Inflammatory macrophage treated with lipopolysaccharide for 4 hours (primary cell): ENCODE measurements at places on chromosomes 7 and 10.

DNA sequence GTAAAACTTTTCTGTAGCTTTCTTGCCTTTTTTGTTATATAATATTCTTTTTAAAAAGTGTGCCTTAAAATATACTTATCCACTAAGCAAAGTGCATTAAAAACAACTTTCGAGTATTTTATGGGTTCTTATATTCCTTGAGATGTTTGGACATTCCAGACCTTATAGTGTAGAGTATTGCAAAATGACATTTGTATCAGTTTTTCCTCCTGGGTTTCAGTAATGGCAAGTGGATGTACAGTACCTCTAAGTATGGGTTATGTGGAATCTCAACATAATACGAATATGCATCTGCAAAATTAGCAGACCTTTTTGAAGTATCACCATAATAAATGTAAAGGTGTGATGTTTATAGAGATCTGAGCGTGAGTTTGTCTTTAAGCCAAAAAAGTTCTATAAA is 2.7 kb downstream of the CDK13 start:
- peak; percentile 6 for DNase-seq

GRCh38 chr7:139915268-139915863 is 86.3 kb downstream of the TBXAS1 start:
- DNase-seq, result no peak

GRCh38 chr10:75448166-75448565 is 16.7 kb downstream of the LRMDA start:
- no peak for DNase-seq

- DNase-seq, result no peak
Observed at GRCh38 chr10:21505711-21506278, 19.7 kb downstream of the SKIDA1 start.

GRCh38 chr10:58570979-58571378 is 58.3 kb downstream of the BICC1 start:
- no peak for DNase-seq

DNA sequence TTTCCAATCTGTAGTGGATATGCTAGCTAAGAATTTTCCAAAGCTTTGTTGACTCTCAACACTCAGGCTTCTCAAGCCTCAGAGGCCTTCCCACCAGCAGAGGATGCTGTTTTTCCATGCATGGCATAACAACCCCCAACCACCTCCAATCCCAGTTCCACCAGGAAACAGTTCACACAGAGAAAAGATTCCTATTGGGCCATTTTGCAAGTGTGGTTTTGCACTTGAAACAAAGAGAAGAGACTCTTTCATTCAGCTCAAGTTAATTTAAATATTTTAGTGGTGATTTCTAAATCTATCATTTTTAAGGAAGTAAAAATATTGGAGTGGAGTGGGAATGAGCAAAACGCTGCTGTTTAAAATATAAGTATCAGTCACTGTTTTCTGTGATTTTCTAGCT is 105.6 kb upstream of the COL1A2 start:
- DNase-seq, result no peak

GRCh38 chr10:114767986-114768821 is 53.4 kb upstream of the FHIP2A start:
- DNase-seq, result no peak

DNA sequence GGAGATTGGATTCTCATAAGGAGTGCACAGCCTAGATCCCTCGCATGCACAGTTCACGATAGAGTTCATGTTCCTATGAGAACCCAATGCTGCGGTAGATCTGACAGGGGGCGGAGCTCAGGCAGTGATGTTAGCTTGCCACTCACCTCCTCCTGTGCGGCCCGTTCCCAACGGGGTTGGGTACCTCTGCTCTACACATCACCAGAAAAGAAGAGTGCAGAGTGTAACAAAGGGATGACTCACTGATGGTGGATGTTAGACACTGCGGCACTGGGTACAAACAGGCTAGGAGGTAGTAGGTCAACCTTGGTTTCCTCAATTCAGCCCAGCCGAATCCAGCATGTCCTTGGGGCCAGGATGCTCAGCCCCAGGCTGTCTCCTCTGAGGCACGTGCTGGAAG is 66.8 kb upstream of the CHST15 start:
- no peak for DNase-seq

DNA sequence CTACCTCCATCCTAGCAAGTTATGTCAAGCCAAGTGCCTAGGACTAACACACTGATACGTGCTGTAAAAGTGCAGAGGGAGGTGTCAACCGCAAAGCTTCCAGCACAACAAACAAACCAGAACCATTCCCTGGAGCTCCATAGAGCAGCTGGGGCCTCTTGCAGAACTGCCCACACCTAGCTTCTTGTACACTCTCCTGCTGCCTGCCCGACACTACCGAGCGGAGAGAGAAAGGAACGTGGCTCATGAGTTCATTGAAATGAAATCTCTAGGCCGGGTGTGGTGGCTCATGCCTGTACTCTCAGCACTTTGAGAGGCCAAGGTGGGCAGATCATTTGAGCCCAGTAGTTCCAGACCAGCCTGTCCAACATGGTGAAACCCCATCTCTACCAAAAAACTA is 73.5 kb downstream of the MKI67 start:
- no peak for DNase-seq

GRCh38 chr10:77267703-77268675 is 369.6 kb downstream of the KCNMA1 start:
- DNase-seq, result no peak

DNA sequence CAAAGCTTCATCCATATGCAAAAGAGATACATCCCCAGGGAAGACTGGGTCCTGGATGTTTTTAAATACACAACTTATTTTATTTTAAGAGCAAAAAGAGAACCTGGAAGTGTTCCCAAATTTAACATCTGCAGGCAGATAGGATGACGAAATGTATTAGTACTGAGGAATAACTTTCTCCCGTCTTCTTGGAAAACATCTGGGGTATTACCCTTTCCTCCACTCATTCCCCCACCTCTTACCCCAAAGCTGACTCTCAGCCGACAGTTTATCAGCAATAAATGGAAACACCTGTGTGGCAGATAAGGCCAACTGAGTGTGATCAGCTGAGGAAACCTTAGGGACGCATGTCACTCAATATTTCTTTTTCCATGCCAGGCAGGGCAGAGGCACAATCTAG is 435.6 kb upstream of the NPVF start:
- no peak for DNase-seq

DNA sequence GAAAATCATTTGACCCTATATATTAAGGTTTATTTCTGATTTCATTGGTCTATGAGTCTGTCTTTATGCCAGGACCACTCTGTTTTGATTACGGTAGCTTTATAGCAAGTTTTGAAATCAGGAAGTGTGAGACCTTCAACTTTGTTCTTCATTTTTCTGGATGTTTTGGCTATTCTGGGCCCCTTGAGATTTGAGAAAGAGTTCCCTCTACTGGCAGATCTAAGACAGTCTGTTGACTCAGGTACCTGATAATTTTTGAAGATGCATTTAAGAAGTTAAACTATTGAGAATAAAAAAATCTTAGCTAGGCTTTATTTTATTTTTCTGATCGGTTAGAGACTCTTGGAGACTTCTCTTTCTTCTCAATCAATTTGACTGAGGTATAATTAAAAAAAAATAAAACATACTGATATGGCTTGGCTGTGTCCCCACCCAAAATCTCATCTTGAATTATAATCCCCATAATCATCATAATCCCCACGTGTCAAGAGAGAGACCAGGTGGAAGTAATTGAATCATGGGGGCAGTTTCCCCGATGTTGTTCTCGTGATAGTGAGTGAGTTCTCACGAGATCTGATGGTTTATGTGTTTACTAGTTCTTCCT is 209.2 kb downstream of the SNX10 start:
- peak; percentile 70 for DNase-seq

DNA sequence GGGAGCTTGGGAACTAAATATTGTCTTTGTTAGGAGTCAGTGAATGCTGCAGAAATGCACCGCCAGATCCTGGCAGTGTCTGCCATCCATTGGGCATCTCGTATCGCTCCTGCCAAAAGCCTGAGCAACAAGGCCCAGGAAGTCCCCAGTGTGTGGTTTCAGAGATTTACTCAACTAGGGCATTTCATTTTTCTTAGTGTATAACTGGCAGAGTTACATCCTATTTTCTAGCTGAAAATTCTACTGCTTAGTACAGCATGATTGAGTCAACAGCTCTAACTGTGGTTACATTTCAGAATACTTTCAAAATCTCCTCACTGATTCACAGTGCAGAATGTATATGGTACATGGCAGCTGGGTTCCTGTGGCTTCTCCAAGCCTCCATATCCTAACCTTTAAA is 95.8 kb upstream of the CREB5 start:
- no peak for DNase-seq

DNA sequence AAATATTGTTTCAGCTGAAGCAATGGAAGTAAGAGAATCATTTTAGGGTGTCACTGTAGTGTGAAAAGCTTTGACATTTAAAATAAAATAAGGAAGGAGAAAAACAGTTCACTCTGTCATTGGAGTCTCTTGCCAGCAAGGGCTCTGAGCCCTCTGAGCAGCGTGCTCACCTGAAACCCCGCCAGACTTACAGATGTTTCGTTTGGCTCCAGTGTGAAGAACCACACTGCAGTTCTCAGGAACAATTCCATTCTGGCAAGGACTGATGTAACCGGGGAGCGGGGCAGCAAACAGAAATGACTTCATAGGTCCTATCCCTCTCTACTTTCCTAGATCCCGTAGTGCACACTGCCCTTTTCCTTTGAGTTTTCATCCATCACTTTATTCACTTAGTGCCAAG is 164.3 kb downstream of the CELF2 start:
- DNase-seq, result no peak

DNA sequence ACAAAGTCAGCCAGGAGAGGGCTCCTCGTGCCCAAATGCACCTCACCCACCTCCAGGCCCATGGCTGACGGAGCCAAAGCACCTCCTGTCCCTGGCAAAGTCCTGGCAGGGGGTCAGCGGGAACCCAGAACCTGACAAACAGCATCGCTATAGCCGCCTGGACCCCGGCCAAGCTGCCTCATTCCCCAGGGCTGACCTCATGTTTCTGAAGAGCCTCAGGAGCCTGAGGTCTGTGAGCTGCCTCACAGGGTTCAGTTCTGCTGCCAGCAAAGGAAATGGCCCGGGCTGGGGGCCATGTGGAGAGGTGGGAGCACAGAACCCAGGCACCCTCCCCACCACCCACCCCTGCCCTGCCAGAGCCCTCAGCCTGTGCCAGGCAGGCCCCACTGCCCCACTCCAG is 4.2 kb upstream of the NANOS1 start:
- DNase-seq, result no peak

DNA sequence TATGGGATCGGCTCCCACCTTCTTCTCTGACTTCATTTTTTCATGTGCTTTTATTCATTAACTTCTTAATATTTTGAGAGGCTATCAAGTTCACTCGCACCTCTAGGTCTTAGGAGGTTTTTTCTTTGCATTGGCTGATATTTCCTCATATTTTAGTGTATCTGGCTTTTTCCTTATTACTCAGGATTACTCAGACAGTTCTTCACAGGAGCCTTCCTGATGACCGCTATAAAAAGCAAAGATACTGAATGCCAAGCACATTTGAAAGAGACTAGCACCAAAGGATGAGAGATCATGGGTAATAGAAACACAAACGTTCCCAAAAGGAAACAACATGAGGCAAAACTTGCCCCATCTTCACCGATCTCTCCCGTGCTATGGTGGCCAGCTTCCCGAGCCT is 409.2 kb upstream of the KLF6 start:
- no peak for DNase-seq

DNA sequence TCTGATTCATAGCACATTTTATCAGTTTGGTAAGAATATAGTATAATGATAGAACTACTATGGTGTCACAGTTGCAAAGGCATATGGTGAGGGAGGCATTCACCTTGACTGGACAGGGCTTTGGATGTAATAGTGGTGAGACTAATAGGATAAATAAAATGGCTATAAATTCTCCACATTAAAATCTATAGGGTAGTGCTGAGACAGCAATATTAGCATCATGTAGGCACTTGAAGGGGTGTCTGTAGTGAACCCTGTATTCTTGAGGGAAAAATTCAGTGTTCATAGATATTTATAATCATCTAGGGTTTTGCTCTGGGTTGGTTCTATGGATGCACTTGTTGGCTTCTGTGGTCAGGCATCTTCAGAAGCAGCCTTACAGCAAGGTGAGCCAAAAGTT is 59.3 kb upstream of the ICA1 start:
- no peak for DNase-seq

DNA sequence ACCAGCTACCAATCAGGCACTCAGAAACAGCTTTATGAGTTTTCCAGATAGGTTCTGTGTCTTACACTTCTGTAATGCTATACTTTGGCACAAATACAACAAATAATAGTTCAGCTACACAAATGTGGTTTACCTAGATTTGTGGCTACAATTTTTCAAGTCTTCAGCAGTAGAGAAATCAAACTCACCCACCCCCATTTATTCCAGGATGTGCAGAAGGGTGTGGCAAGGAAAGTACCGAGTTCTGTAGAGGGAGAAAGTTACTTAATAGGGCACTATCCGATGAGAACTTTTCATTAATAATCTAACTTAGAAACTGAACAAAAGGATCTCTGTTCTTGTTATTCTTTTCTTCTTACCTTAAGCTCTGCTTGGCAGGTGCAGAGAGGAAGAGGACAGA is 30.3 kb upstream of the ATP6V0A4 start:
- no peak for DNase-seq

- DNase-seq, result peak; percentile 57
Observed at GRCh38 chr7:93551063-93551895, 23.2 kb downstream of the CALCR start.

DNA sequence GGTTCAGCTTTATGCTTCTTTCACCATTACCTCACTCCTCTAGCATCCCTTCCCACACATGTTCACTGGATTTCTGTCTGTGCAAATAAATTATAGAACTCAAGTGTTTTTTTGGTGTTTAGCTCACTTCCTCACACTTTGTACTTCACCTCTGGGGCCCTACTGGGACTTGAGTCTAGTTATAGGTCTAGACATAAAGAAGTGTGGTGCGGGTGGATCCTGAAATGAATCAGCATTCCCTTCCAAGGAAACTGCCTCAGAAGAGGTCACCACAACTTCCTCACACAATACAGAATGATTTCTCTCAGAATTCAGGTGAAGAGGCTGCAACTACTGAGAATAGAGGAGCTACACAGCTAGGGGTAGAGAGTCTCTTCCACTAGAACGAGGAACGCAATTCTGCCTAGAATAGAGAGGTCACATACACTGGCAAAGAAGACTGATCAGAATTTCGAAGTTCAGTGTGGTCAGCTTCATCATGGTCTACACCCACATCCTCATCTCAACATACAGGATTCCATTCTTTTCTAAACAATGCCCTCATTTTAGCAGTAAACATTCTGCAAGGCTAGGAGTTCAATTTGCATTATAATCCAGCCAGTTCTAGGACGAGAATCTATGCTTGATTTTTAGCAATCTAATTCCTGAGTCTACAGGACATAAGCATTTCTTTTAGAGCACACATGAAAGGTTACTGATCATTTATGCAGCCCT is 938.7 kb upstream of the PHF14 start:
- no peak for DNase-seq

GRCh38 chr10:10946801-10947200 is 70.9 kb upstream of the CELF2 start:
- no peak for DNase-seq
